ENCODE measurements at places on chromosomes 12 and 14.
A peak's percentile ranks its signal among the peaks of the same experiment; 100 is the strongest.

DNA sequence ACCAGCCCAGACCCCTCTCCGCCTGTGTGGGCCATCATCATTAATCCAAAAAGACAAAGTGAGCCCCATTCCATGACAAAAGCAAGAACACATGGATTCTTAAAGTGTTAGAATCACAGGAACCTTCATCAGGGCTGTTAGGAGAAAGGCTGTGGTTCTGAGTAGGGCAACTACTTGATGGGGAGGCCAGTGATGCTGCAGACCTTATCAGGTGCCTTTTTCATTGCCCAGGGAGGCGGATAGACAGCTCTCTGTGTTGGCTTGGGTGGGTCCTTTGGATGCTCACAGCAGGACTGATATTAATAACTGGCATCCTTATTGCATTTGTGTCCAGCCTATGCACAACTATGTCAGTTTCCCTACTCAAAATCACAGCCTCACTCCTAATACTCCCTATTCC is 2.3 kb downstream of the HEBP1 start:
- DNase-seq, result no peak

DNA sequence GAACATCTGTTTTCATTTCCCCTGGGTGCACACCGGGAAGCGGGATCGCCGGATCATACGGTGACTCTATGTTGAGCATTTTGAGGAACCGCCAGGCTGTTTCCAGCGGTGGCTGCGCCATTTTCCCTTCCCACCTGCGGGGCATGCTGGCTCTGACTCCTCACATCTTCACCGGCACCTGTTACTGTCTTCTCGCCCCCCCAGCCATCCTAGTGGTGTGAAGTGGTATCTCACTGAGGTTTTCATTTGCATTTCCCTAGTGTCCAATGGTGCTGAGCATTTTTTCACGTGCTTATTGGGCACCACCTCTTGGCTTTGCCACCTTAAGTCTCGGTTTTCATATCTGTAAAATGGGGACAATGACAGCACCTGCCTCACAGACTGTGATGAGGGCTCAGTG is 44.1 kb upstream of the EML1 start:
- no peak for DNase-seq

DNA sequence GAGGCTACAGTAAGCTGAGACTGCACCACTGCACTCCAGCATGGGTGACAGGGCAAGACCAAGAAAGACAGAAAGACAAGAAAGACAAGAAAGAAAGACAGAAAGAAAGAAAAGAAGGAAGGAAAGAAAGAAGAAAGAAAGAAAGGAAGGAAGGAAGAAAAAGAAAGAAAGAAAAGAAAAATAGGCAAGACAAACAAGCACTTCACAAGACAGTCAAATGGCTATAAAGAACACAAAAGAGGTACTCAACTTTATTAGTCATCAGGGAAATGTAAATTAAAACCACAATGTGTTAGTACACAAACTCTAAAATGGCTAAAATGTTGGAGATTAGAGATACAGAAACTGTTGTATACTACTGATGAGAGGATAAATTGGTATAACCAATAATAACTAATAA is 6.6 kb downstream of the ATXN3 start:
- DNase-seq, result no peak

DNA sequence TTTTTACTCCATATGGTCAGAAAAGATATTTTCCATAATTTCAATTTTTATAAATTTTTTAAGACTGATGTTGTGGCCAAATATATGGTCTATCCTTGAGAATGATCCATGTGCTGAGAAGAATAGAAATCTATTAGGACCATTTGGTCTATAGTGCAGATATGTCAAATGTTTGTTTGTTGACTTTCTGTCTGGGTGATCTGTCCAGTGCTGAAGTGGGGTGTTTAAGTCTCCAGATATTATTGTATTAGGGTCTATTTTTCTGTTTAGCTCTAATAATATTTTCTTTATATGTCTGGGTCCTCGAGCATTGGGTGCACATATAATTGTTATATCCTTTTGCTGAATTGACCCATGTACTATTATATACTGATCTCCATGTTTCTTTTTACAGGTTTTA is 308.9 kb upstream of the LMO3 start:
- no peak for DNase-seq

DNA sequence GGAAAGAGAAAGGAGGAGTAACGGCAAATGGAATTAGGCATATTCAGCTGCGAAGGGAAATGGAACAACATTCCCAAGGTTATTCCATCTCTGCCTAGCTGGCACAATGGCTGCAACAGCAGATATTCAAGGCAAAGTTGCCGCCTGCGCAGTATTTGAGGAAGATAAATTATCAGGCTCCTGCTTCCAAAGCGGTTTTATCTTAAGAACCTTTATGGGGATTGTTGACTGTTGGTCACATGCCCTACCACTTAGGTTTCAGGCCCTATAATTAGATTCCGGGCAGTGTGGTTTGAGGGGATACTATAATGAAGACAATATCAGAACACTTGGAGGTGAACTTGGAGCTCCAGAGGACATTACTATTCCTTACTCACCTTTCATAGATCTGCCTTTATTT is 99.7 kb downstream of the FGD4 start:
- no peak for DNase-seq

DNA sequence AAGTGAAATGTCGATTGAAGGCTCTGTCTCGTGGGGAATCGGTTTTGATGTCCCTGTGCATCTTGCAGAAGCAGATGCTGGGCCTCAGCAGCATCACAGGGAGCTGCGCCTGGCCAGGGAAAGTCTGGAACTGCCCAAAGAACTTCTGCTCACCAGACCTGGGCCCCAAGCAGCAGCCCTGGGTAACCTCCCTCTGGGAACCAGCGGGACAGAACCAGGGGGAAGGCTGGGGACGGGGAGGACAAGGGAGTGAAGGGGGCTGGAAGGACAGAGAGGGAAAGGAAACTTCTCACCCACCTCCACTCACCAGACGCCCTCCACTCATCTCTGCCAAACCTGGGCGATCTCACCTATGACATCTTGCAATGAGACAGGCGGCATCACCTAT is 26.8 kb upstream of the C14orf180 start:
- DNase-seq, result no peak

DNA sequence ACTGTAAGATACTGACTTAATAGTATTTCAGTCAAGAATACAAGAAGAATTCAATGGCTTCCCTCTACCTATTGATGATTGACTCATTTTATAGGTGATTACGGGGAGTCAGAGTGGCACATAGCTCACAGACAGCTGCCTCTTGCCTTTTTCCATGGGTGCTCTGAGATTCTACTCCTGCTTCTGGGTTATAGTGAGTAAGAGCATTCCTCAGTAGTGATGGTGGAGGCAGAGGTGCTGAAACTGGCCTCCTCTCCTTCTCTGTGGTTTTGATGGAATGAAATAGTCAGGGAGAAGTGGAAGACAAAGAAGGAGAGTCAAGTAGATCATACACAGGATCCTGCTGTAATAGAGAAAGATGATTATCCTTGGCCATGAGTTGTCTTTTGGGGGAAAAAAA is 438.2 kb upstream of the FAR2 start:
- DNase-seq, result no peak

GRCh38 chr14:23449314-23449713 is 13.9 kb upstream of the MYH7 start:
- no peak for DNase-seq

DNA sequence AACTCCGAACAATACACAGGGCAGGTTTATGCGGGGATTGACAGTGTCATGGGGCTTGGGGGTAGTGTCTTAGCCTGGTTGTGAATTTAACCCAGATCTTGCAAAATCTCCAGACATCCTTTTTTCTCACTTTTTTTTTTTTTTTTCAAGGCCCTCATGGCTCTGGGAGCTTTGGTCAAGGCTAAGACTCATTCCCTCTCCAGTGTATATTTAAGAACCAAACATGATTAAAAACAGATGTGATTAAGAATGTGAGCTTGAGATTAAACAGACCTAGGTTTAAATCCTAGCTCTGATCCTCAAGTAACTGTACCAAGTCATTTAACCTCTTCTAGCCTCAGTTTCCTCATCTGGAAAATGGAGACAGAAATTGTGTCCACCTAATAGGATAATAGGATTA is 151.7 kb upstream of the FUT8 start:
- no peak for DNase-seq

DNA sequence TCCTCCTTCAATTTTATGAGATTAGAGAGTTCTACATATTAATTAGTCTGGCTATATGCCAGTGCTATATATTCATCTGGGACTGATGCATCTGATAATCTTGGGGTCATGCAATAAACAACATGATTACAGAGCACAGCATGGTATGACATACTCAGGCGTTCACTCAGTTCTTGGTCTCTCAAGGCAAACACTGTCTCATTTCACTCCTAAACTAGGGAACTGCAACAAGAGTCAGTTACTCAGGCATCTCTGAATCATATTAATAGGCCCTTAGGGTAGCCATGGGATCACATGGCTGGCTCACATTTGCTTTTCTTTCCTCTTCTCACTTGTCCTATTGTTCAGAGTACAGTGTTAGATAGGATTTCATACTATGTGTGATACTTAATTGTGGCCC is 91.8 kb upstream of the TMEM260 start:
- DNase-seq, result no peak

GRCh38 chr12:49902399-49903350 is 1.0 kb downstream of the FAIM2 start:
- DNase-seq, result no peak

DNA sequence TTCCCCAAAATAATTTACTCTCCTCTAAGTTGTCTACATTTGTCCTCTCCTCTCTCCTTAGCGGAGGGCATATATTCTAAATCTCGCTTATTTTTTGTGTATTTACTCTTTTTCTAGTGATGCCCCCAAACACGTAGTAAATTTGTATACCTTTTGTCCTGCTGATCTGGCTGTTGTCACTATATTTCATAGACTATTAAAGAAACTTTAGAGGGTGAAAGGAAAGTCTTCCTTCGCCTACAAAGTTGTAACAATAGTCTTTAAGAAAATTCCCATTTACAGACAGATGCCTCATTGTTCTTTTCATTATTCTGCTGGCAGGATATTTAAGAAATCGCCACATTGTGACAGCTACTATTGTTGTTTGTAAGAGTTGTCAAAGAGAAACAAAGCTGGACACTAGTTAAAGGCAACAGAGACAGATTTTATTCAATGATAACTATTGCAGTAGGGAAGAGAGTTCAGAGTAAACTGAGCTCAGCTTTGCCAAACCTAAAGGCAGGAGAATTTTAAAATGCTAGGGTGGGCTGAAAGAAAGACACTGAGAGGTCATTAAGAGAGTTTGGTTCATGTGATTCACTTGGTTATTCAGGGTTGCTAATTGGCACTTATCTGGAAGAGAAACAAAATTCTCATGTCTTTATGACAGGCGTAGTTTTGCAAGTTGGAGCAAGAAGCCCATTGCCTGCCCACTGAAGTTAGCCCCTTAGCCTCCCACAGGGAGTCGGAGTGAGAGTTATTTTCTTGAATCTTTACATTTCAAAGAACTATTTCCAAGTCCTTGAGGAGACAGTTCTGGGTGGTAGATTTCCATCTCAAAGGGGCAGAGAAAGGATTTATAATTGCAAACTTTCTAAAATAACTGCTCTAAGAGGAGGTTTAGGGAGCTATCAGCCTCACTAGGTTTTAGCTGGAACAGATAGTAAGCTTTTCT is 1272.5 kb upstream of the SEL1L start:
- no peak for DNase-seq

GRCh38 chr12:109736552-109737108 is 23.0 kb downstream of the FAM222A start:
- no peak for DNase-seq

- DNase-seq, result peak; percentile 92
Observed at GRCh38 chr12:3752741-3753486, at the start of gene CRACR2A. Gene CRACR2A (minus strand): TSS chr12:3753109. CDS start chr12:3696999, 56,110 bp downstream.

- no peak for DNase-seq
Observed at GRCh38 chr12:116759783-116760621, 21.9 kb downstream of the RNFT2 start.

DNA sequence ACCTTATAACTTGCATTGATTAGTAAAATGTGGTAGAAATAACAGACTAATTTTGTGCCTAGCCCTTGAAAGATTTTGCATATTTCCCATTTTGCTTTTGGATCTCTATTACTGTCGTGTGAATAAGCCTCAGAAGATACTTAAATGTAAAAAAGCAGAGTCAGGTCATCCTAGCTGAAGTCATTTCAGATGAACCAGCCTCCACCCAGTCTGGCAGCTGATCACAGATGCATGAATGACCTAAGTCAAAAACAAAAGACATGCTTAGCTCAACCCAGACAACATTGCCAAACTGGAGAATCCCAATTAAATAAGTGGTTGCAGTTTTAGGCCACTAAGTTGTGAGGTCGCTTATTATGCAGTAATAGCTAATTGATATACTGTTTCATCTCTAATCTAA is 349.9 kb downstream of the C12orf50 start:
- no peak for DNase-seq

DNA sequence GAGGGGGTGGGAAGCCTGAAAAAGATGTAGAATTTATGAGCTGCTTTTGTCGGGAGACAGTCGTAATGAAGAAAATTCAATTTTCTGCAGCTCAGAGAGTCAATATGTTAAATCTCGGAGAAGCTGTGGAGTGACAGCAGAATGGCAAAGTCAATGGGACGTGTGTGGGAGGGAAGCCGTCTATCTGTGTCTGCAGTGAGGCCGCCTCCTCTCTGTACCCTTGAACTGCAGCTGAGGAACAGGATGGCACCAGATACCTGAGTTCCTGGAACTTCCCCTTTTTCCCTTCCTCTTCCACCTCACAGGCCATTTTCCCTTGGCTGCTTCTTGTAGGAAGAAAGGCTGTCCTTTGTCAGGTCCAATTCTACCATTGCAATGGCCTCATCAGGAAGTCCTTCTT is 9.3 kb upstream of the CALCOCO1 start:
- no peak for DNase-seq

GRCh38 chr12:124273630-124274029 is 21.3 kb upstream of the RFLNA start:
- DNase-seq, result peak; percentile 61

DNA sequence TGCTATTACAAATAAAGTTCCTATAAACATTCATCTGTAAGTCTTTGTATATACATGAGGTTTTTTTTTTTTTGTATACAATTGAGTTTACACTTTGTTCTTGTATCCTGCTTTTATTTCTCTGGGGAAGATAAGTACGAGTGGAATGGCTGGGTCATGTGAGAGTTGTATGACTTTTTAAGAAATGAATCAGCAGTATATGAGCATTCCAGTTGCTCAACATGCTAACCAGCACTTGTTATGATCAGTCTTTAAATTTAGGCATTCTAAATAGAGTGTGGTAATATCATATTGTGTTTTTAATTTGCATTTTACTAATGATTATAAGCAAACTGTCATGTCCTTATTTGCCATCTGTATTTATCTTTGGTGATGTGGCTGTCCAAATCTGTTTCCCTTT is 44.7 kb upstream of the AMIGO2 start:
- DNase-seq, result no peak

GRCh38 chr12:106487664-106488063 is 95.1 kb upstream of the RFX4 start:
- no peak for DNase-seq

- peak; percentile 46 for DNase-seq
Observed at GRCh38 chr12:116323406-116324386, 46.2 kb upstream of the MED13L start.

Data from GM10248 (cell line).